ENCODE measurements at places on chromosomes 6 and 20. TPM values are rescaled to one million over a fixed set of nuclear protein-coding genes. Genes with fewer than 3 reads are reported as not detected.

DNA sequence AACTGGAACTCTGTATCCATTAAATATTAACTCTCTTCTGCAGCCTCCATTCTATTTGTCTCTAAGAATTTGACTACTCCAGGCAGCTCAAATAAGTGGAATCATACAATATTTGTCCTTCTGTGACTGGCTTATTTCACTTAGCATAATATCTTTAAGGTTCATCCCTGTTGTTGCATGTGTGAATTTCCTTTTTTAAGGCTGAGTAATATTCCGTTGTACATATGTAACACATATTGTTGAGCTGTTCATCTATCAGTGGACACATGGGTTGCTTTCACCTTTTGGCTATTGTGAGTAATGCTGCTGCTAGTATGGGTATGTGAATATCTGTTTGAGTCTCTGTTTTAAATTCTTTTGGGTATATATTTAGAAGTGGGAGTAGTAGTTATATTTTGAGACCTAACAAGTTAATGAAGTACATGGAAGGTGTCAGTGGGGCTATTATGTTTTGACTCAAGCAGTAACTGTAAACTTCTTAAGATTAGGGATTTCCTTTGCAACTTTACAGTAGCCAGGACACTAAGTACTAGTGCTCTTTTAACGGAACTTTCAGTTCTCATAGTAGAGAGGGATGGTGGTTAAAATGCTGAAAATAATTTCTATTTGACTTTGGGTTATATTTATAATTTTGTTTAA lies 29.7 kb upstream of the TMEM217 start:
- no peak for DNase-seq

DNA sequence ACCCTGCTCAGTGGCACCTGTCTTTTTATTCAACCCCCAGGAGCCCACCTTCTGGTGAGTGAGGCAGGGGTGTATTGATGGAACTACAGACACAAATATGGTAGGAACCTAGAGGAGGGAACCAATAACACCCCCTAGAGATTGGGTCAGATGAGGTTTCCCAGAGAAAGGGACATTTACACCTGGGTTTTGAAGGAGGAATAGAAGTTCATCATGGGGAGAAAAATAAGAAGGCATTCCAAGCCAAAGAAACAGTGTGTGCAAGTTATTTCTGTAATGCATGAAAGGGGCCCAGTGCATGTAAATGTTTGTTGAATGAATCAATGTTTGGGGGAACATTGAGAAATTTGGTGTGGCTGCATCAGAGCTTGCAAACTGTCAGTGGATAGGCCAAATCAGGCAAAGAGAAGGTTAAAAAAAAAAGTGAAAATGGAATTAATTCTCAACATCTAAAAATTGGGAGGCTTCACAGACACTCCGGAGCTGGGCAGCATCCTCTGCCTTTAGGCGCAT lies 11.1 kb upstream of the KIAA1755 start:
- no peak for DNase-seq

DNA sequence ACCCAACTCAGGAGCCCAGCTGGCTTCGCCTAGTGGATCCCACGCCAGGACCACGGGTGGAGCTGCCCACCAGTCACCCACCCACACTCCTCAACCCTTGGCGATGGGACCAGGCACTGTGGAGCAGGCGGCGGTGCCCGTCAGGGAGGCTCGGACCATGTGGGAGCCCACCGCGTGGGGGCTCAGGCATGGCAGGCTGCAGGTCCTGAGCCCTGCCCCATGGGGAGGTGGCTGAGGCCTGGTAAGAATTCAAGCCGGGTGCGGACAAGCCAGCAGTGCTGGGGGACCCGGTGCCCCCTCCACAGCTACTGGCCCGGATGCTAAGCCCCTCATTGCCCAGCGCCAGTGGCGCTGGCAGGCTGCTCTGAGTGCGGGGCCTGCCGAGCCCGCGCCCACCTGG lies 123.1 kb upstream of the LGSN start:
- DNase-seq = no peak

The TMX4 gene
- total RNA-seq = 31.6 TPM

DNA sequence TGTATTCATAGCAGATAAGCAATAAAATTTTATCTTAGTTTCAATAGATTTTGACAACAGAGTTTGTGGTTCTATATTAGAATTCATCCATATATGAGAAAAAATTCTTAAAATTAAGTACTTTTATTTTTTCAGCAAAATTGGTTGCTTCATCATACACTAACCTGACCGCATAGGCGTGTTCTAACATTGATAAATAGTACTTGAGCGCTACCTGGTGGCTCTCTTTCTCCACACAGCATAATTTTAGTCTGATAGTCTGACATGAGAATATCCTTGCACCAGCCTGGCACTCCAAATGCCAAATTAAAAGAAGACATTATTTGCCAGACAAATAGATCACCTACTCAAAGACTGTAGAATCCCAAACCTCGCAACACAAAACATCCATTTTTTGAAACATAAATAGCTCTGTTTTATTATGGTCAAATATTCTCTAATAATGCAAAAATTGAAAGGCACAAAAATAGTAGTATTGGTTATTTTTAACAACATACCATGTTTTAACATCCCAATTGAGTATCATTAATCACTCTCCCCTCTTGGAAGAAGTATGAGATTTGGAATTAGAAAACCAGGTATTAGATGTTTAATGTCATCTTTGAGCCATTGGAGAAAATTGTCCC lies 33.0 kb upstream of the FILIP1 start:
- peak; percentile 69 for DNase-seq

DNA sequence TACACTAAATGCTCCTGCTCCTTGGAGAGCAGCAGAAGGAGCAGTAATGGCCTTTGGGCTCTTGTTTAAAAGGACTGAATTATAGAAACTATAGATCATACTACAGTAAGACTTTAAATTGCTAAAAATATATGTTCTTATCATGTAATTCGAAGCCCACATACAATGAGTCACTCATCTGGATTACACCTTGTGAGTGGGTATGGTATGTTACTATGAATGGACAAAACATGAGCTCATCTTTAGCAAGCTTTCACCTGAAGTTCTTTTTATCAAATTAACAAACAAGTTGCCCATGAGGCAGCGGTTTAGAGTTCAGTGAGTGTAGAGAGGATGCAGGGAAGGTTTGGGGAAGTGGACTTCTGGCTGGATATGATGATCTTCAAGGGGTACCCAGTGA lies 114.4 kb upstream of the CCN2 start:
- DNase-seq = no peak

- no peak for DNase-seq
Measured at GRCh38 chr20:48031122-48031521, 245.8 kb upstream of the SULF2 start.

- no peak for DNase-seq
Measured at GRCh38 chr20:1269235-1269634, 3.1 kb downstream of the SNPH start.

GRCh38 chr20:38723017-38723847 lies 1.1 kb upstream of the SLC32A1 start:
- DNase-seq = no peak

- no peak for DNase-seq
Measured at GRCh38 chr6:138035070-138035469, 72.1 kb downstream of the PERP start.

DNA sequence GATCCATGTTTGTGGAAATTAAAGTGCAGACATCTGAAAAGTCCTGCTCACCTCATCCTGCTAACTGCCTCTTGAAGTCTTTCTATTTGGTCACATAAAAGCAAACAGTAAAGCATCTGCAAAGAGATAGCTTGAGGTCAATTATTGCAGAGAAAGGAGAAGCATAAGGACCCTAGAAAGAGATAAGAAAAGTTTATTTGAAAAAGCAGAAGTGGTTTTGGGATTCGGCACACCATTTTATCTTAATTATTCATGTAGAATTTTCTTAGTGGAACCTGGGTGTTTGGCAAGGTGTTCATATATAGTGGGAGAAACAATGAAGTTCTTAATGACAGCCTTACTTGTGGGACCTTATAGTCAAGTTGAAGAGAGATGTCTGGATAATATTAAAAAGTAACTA lies 280.8 kb downstream of the CENPW start:
- no peak for DNase-seq

- DNase-seq = peak; percentile 93
Measured at GRCh38 chr20:5078399-5078958, 41.3 kb downstream of the PCNA start.

DNA sequence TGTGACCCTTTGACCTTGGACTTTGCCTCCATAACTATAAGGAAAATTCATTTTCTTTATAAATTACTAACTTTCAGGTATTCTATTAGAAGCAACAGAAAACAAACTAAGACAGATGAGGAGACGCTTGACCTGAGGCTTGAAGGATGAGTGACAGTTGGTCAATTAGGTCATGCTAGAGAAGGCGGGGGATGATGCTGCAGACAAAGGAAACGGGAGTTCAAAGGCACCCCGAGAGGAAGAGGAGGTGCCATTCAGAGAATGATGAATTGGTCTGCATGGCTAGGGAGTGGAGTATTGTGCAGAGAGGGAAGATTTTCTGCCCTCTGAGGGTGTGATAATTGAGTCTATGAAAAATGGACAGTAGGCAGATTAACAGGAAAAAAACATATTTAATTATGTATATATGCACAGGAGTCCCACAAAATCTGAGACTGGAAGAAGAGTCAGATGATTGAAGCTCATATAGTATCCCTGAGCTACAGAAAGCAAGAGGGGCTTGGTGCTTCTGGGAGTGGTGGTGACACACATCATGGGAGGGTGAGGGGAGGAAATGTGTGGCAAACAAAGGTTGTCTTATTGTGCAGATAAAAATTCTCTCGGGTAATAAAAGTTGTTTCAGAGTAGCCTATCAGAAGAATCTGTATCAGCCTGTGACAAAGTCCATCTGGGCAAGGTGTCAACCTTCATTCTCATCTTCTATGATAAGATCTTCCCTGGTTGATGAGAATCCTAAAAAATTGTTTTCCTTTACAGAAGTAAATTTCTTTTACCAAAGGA lies 20.4 kb upstream of the FUCA2 start:
- DNase-seq = no peak

The SPDEF gene
- total RNA-seq = not detected

Measured in activated CD8-positive, alpha-beta T cell treated with anti-CD3 and anti-CD28 coated beads, Interleukin-2, amount 10 ng/mL, durations not matched to agents 7 days and 5 days (primary cell).